Activated CD4-positive, alpha-beta T cell treated with anti-CD3 and anti-CD28 coated beads for 48 hours (primary cell): ENCODE measurements at places on chromosomes 7 and 10.

GRCh38 chr7:5699467-5700384 is 81.7 kb downstream of the RNF216 start:
- peak; percentile 79 for DNase-seq

DNA sequence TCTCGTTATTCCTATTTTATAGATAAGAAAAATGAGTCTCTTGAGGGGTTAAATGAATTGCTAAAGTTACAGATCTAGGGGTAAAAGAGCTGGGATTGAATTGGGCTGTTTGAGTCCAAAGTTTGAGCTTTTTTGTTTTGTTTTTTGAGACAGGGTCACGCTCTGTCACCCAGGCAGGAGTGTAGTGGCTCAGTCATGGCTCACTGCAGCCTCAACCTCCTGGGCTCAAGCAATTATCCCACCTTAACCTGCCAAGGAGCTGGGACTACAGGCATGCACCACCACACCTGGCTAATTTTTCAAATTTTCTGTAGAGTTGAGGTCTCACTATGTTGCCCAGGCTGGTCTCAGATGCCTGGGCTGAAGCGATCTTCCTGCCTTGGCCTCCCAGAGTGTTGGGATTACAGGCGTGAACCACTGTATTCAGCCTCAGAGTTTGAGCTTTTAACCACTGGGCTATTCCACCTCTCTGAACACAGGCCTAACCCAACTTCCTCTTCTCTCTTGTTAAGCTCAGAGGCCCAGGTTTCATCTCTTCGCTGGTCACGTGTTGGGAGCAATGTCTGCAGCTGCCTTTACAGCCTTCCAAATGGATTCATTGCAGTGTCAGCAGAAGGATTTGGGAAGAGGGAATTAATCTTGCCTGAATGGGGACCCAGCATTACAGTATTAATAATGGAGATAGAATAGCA is 8.0 kb downstream of the SUFU start:
- no peak for DNase-seq

DNA sequence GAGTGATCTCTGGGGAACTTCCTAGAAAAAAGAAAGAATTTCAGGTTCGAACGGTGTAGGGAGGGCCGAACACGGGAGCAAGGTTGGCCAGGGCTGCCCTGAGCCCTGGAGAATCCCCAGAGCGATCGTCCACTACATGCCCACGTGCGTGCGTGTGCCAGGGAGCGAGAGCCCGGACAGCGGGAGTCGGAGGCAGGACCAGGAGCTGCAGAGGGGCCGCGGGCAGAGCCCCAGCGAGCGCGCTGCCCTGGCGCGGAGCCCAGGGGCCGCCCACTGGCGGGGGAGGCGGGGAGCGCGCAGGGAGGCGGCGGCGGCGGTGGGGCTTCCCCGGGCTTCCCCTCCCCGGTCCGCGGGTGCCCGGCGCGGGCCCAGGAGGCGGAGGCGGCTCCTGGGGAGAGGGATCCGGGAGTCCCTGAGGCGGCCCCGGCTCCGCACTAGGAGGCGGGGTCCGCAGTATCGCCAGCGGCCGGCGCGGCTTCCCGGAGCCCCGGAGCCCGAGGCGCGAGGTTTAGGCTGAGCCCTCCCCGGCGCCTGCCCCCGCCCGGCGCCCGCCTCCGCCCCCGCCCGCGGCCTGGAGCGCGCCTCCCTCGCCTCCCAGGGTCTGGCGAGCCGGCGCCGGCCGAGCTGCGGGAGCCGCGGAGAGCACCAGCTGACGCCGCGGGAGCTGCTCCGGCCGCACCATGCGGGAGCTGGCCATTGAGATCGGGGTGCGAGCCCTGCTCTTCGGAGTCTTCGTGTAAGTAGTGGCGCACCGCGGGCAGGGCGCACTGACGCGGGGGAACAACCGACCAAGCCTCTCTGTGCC is at the start of gene PLPP4:
TSS of gene PLPP4 (plus strand) at position 602 of the 805 bp plus-strand sequence. CDS start at position 681, 79 bp downstream.
- no peak for DNase-seq

DNA sequence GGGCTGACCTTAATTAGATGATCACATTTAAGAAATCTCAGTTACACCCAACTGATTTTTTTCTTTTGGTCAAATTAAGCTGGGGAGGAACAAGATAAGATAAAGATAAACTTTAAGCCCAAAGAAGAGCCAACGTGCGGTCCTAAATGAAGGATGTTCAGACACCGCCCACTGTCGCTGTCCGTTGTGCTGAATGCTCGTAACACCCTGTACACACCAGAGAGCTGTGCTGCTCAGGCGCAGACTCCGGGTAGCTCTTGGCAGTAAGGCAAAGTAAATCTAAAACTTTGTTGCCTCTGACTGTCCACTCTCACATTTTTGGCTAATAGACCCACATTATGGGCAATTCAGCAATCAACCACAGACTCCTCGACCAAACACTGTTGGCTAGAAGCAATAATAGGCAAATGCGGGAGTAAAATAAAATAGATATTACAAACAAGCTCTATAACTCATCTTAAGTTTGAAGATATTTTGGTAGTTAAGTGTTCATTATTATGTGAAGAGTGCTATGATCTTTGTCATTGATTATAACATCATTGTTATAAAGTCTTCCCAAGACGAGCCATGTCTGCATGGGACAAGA is 57.1 kb downstream of the PLPP4 start:
- DNase-seq: peak; percentile 24

GRCh38 chr10:1410469-1411395 is 326.6 kb downstream of the ADARB2 start:
- DNase-seq: no peak

GRCh38 chr10:130634816-130635215 is 498.6 kb downstream of the GLRX3 start:
- DNase-seq: no peak

- DNase-seq: no peak
Measured at GRCh38 chr10:87923233-87923632, 59.8 kb downstream of the PTEN start.

- no peak for DNase-seq
Measured at GRCh38 chr10:103837370-103838069, 17.9 kb downstream of the SH3PXD2A start.

DNA sequence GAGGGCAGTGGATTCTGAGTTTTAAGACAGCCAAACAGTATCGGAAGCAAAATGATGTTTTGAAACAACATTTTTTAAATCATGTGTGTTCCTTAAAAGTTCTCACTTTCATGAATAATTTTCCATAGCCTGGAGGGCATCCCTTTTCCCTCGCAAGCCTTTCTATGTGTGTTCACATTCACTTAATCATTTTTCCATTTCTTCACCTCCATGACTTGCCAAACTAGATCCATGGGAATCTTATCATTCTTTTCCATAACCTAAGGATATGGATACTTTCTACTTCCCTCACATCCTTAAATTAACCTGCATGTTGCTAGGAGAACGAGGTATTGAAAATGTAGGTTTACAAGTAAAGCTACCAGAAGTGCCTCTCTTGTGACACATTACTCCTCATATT is 94.2 kb upstream of the NPVF start:
- no peak for DNase-seq

- DNase-seq: no peak
Measured at GRCh38 chr10:13448216-13448615, 80.6 kb downstream of the BEND7 start.

- DNase-seq: no peak
Measured at GRCh38 chr7:34083440-34083839, 178.1 kb downstream of the BMPER start.

GRCh38 chr7:41754046-41754445 is 51.2 kb upstream of the INHBA start:
- no peak for DNase-seq

GRCh38 chr10:78976825-78977755 is 91.7 kb upstream of the ZMIZ1 start:
- DNase-seq: no peak

GRCh38 chr10:3895045-3895631 is 110.1 kb upstream of the KLF6 start:
- DNase-seq: no peak

GRCh38 chr10:61708846-61709245 is 46.1 kb downstream of the CABCOCO1 start:
- DNase-seq: no peak

GRCh38 chr7:30604901-30605300 is 10.2 kb downstream of the GARS1 start:
- DNase-seq: no peak

DNA sequence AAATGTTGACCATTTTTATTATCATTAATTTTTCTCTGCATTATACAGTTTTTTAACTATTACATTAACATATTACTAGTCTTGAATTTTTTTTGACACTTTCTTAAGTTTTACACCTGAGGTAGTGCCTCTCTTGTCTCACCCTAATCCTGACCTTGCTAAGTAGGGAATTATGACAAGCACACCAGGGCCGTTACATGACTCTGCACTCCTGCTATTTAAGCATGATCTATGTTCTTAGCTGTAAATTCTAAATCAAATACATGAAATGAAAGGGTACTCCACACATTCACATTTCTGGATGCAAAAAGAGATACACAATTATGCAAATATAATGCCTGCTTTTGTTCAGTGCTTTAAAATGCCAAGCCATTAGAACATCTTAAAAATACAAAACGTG is 23.6 kb downstream of the CPVL start:
- no peak for DNase-seq

GRCh38 chr7:7491044-7491443 is 44.6 kb downstream of the COL28A1 start:
- DNase-seq: no peak

GRCh38 chr10:101993221-101993620 is 62.8 kb downstream of the ARMH3 start:
- DNase-seq: no peak

DNA sequence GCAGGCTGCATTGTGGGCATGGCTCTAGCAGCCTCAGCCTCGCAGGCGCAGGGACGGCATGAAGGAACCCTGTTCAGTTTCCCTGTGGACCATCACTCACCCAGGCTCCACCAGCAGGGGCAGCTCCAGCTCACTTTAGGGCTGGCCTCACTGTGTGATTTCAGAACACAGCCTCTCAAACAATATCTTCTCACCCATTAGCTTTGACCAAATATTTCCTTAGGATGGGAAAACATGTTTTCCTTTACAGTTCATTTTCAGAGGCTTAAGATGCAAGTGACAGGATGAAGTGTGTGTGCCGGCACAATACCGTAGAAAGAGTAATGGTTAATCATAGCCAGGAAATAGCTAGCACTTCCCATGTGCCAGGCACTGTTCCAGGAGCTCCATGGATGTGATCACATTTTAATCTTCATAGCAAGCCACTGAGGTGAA is 58.2 kb downstream of the LANCL2 start:
- DNase-seq: no peak

DNA sequence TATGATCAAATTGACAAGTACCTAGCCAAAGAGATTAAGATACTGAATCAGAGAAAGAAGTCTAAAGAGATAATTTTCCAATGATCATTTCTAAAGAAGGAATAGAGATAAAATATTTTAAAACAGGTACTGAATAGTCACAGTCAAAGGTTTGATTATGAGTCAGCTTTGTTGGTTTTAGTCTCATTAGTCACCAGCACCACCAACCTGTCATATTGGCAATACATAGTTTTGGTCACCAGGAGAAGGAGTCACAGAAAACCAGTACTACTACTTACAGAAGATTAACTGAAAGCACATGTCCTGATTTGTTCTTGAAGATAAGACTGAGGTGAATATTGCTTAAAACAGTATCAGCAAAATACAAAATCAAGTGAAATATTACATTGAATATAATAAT is 34.6 kb downstream of the ZEB1 start:
- DNase-seq: peak; percentile 24

GRCh38 chr7:97439637-97440214 is 292.2 kb upstream of the TAC1 start:
- no peak for DNase-seq

GRCh38 chr7:27167916-27168264 is 2.6 kb upstream of the HOXA9 start:
- DNase-seq: no peak

DNA sequence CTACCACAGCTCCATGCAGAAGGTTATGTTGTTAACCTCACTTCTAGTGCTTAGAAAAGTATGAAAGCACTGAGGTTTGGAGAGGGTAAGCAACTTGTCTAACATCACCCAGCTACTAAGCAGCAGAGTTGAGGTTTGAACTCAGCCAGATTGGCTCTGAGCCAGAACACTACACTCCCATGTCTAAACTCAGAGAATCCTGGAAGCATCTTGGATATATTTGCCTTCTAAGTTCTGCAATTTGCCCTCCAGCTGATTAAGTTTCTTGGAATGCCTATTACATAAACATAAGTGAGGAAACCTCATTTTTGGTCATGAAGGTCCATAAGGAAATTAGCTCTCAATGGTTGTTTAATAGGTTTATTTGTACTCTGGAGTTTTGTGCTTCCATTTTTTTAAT is 78.1 kb upstream of the PHYHIPL start:
- no peak for DNase-seq

- no peak for DNase-seq
Measured at GRCh38 chr7:24227068-24227467, 56.9 kb upstream of the NPY start.

- no peak for DNase-seq
Measured at GRCh38 chr7:121385056-121385799, 10.9 kb downstream of the FAM3C start.

- no peak for DNase-seq
Measured at GRCh38 chr7:83514977-83515376, 134.0 kb downstream of the SEMA3E start.

- no peak for DNase-seq
Measured at GRCh38 chr10:8138471-8138870, 84.0 kb downstream of the GATA3 start.

DNA sequence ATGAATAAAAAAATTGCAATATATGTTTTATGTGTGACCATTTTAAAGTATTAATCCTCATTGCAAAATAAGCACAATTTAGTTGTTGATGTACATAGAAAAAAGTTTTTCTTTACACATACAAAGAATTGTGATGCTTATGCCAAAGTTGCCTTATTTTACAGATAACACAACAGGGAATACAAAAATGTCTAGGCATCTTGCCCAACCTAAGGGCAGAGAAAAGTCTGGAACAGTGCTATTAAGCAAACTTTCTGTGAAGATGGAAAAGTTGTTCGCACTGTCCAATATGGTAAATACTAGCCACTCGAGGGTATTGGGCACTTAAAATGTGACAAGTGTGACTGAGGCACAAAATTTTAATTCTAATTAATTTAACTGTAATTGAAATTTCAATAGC is 190.2 kb upstream of the HGF start:
- DNase-seq: no peak

DNA sequence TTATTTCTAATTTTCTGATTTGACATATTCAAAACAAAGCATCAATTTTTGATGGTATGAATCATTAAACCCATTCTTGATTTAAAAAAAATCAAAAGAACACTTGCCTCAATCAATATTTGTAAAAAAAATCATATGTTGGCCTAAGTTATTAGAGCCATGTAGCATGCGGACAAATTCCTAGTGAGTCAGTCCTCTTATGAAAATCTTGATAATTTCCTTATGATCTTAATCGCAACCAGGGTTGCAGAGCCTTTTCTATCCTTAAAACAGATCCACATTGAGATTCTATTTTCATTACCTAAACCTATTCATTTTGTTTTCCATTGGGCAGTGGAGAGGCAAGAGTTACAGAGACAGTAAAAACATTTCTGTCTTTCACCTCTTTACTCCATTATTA is 203.2 kb downstream of the ARL4A start:
- DNase-seq: no peak

DNA sequence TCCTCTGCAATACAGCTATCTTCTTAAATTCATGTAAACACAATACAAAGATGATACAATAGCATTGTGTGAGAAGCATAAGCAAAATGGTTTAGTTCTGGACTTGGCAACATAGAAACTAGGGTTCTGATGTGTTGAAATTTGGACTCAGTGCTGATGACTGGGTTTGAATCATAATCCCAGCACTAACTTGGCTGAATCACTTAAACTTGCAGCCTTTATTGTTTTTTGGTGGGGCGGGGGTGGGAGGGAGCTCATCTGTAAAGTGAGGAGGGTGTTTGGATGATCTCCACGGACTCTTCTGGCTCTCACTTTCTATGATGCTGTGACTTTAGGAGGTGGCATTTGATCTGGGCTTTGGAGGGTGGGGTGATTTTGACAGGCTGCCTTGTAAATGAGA is 158.2 kb downstream of the WNT2 start:
- no peak for DNase-seq
